SK-N-DZ (cell line): ENCODE measurements at places on chromosomes 16 and 17.

GRCh38 chr17:67055041-67055443 lies 10.7 kb downstream of the CACNG1 start:
- DNase-seq = no peak

DNA sequence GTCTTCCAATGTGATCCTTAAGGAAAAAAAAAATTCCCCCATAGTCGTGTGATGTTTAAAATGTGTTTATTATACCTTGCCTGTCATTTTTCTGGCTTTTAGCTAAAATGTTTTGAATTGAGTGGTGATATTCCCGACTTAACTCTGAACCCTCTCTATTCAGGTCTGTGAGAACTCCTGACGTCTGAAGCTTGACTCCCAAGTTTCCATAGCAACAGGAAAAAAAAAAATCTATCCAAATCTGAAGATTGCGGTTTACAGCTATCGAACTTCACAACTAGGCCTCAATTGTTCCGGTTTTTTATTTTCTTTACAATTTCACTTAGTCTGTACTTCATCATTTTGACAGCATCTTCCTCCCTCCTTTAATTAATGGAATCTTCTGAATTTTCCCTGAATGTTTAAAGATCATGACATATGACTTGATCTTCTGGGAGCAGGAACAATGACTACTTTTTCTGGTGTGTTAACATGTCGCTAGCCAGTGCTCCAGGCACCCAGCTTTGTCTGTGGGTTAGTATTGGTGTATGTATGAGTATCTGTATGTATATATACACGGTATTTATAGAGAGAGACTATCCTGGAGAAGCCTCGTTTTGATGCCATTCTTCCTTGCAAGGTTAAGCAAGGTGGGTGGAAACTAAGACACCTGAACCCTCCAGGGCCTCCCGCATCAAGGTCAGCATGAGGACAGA lies 12.8 kb upstream of the HSBP1 start:
- DNase-seq = no peak

GRCh38 chr17:1067282-1067956 lies 70.5 kb downstream of the TIMM22 start:
- no peak for DNase-seq

GRCh38 chr17:79251824-79252223 lies 177.2 kb downstream of the ENGASE start:
- no peak for DNase-seq

DNA sequence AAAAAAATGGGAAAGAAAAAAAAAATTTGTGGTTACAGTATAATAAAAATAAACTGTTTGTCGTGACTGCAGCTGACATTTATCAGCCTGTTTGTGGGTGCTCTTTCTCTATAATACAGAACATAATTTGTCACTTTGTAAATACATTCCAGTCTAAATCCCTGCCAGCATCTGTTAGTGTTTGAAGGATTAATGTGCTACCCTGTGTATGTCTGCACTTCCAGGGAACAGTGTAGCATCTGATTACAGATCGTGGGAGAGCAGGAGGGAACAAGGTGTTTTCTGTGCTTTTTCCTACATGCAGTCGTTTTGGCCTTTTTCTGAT lies 265.1 kb downstream of the WWOX start:
- DNase-seq = peak; percentile 62

DNA sequence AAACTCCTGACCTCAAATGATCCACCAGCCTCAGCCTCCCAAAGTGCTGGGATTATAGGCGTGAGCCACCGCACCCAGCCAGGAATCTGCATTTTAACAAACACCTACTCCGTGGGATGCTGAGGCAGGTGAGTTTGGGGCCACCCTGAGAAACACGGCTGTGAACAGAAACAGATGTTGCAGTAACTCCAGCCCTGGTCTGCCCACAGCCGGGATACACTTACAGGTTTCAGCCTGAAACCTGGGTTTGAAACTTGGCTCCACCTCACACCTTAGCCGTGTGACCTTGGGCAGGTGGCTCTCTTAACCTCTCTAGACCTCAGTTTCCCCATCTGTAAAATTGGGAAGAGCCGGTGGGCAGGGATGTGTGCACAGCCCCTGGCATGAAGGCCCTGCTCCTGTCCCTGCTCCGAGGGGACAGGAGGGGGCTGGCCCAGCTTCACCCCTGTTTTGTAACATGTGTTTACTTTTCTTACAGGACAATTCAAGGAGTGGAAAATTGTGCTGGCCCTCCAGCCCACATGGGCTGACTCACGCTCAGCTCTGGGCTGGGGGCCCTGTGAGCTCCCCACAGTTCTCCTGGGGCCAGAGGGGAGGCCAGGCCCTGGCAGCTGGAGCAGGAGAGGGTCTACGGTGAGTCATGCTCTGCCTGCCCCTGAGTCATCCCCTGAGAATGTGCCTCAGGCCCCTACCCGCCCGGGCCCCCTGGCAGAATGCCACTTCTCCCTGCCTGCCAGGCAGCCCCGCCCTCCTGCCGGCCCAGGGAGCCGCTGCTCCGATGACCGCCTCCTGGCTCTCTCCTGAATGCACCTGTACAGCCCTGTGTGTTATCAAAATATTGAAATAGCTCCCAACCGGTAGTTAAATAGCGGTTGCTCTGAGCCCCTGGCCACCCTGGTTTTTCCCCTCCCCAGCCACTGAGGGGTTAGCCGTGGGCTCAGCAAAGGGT lies 7.7 kb upstream of the PPL start:
- no peak for DNase-seq

DNA sequence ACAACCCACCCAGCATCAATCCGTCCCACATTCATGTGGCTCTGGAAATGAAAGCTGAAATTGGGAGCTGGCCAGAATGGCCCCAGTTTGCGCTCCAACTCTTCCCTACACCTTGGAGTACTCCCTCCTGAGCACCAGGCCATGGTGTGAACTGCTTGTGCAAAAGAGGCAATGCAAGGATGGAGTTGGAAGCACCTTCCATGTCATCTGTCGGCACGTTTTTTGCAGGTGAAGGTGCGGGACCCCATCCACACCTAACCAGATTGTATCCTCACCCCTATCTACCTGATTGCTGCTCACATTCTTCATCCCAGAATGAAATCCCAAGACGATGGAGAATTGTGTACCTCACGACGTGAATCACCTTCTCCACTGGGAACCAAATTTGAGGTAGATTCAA lies 136.6 kb upstream of the WSB1 start:
- DNase-seq = no peak

GRCh38 chr17:6780001-6780400 lies 4.0 kb downstream of the FBXO39 start:
- DNase-seq = no peak

GRCh38 chr17:70786081-70786480 lies 616.7 kb downstream of the KCNJ2 start:
- no peak for DNase-seq

DNA sequence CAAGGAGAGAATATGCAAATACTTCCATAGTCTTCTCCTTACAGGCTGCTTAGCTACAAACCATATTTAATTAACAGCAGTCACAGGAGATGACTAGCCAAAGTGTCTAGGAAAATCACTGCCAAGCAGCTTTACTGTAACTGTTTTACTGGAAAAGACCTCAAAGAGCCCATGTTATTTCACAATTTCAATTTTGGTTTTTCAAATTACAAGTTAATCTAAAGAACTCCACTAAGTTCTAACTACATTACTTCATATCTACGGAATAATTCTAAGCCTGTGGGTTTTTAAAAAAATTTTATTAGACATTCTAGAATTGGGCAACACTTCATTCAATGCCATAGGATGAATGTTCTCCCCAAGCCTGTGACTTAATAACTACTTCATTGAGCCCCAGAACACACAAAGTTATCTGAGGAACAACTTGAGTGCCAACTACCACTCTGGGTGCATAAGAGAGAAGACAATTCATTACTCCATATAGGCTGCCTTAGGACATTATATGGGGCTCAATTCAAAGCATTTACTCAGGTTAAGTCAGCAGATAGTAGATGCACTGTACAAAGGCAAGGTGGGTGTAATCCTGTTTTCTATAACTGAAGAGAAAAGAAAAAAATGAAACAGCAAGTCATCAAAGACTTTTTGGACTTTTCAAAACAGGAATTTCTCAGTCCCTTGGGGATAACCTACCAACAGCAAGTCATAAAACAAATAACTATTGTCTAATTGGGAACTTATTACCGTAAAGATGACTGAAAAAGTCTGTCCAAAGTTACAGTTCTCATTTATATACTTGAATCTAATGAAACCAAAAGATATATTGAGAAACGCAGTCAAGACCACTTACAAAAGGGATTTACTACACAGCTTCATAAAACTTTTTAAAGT lies 33.0 kb downstream of the STAT3 start:
- no peak for DNase-seq

GRCh38 chr17:33014751-33015150 lies 23.1 kb downstream of the SPACA3 start:
- DNase-seq = no peak

GRCh38 chr17:81183807-81184206 lies 17.8 kb upstream of the AATK start:
- DNase-seq = no peak

DNA sequence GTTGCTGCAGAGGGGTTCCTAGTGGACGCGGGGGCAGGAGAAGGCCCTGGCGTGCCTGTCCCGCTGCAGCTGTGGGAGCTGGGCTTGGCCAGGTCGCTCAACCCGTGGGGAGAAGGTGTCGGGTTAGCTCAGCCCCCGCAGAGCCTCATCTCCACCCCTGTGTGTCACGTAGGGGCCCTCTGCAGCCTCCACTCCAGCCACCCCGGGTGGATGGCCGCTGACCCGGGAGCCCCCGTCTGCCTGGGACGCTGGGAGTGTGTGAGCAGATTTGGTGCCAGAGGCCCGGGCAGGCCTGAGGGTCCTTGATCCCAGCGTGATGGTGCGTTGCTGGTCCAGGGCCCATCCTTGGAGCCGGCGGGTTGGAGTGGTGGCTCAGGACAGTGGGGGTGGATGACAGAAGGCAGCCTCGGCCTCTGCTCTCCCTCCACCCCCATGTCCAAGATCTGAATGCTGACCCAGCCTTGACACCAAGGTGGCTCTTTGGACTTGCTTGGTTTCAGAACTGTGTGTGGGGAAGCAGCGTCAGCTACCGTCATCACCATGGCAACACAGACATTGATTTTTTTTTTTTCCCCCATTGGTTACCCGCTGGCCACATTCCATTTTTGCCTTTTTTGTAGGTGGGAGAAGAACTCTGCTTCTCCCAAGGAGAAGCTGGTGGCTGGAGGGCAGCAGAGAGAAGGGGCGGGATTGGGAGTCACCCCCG lies 35.7 kb downstream of the BAIAP2 start:
- DNase-seq = no peak

DNA sequence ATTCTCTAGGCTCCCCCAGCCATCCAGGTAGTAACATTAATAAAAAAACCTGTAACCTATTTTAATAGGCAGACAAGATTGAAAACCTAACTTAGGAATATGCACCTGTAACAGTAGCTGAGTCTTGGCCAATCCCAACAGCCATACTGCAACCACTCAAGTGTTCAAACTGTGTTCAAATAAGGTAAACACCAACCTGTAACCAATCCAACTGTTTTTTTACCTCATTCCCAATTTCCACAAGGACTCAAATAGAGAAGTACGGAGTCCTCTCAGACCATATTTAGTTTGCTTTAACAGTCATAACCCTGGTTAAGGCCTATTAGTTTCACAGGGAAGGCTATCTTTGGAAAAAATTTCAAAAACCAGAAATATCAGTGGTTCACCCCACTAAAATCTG lies 40.4 kb upstream of the NOS2 start:
- DNase-seq = no peak

DNA sequence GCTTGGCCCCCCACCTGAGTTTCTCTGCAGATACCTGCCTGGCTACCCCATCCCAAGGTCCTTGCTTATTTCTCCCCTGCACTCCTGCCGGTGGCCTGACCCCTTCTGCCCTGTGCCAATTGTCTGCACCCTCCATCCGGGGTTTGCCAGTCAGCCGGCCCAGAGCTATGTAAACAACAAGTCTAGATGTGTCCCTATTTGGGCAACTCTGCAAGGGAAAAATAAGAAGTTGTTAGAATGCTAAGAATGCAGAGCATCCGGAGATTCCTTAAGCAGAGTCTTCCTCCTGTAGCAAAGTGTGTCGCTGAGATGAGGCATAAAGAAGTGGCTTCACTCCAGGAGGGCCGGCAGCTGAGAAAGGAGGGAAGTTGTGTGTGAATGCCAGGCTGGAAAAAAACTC lies 46.6 kb downstream of the RGS9 start:
- DNase-seq = no peak

DNA sequence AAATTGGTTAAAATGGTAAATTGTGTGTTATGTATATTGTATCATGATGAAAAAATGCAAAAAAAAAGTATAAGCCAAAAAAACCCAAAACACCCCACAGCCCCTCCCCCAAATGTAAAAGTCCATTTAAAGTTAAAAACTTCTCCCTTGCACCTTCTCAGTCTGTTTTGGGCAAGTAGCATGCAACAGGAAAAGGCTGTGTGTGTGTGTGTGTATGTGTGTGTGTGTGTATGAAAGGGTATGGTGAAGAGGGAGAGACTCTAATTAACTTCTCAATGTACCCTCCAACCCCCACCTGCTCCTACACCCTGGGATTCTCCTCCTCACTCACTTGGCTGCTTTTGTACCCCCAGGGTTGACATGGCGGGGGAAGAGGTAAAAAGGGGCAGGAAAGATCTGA lies 9.2 kb upstream of the GGT6 start:
- no peak for DNase-seq

GRCh38 chr16:1100084-1100800 lies 4.2 kb upstream of the C1QTNF8 start:
- no peak for DNase-seq

GRCh38 chr17:69450918-69451317 lies 36.4 kb downstream of the MAP2K6 start:
- no peak for DNase-seq
